Glomerular endothelial cell (primary cell): ENCODE measurements at places on chromosomes 6 and 20. TPM values are rescaled to one million over a fixed set of nuclear protein-coding genes. Genes with fewer than 3 reads are reported as not detected.

DNA sequence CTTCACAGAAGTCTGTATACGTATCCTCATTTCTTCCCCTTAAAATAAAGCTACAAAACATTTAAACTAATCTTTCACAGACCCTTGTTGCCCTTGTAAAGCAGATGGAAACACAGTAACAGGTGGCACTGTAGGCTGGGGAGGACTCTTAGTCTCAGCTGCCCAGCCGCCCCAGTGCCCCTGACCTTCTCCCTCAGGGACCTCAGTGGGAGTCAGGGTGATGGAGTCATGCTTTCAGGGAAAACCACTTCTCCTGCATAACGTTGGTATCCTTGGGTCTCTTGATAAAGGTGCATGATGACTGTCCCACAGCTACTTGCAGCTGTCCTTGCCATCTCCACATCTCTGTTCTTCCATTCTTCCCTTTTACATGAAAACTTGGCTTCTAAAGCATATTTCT is 198.6 kb downstream of the CDKAL1 start:
- no peak for DNase-seq

The C2 gene
- not detected in 2 replicates for total RNA-seq

DNA sequence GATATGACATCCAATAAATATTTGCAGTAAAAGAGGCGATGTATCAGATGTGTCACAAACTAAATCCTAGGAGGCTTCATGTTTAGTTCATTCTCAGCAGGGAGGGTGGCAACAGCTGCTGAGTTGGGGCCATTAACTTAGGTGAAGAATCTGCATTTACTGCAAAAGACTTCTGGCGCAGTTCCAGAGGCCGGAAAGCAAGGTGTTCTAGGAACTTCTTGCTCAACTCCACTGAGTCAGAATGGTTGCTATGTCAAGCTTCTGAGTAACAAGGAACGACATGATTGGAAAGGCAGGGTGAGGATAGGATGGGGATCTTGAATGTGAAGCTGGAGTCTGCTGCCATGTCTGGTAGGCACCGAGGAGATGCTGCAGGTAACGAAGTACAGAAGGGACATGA is 11.7 kb downstream of the ADNP start:
- no peak for DNase-seq

DNA sequence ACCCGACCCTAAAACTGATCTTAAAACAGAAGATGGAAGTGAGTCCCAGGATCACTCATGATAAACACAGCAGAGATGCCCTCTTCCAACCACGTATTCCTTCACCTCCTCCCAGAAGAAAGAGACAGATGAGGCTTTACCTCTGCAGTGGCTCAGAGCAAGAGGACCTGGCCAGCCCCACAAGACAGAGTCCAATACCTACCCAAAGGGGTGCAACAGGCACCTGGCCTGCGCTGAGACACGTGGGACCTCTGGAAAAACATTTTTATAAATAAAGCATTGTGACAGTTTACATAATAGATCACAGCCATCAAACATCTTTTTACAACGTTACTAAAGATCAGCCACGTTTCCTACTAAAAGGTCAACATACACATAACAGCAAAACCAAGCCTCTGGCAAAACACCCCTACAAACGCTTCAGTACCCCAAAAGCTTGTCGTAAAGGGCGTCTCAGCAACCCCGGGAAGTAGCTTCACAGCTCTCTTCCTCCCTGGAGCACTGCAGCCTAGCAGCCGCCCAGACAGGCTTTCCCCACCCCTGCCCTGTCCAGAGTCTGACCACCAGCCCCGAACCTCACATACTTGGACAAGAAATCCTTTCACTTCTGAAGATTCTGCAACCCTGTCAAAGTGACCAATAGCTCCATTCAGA is 2.9 kb downstream of the TAF4 start:
- DNase-seq: no peak

The SIRPA gene
- 34.8 and 35.6 TPM in 2 replicates for total RNA-seq

DNA sequence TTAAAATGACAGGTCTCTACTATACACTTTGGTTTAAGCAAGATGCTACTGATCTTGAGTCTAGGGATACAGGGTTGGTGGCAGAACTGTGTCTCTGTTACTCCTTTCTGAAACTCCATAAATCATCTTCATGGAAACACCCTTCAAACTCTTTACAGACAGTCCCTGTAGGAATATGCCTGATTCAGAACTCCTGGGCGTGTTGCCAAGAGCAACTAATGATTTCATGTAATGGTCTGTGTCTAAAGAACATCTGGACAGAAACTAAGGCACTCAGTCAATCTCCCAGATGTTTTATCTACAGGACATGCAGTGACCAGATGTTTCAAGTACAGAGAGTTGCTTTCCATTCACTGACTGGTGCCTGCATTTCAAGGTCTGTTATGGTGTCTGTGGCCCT is 464.4 kb upstream of the CHD6 start:
- no peak for DNase-seq

- peak; percentile 34 for DNase-seq
These were observed 50.5 kb upstream of the ASIP start for GRCh38 chr20:34190679-34191090.

- DNase-seq: no peak
These were observed 57.0 kb upstream of the GNRH2 start for GRCh38 chr20:2986466-2986865.

GRCh38 chr6:108453601-108454185 is 107.0 kb upstream of the FOXO3 start:
- DNase-seq: peak; percentile 82

- no peak for DNase-seq
These were observed 605.9 kb downstream of the KIF16B start for GRCh38 chr20:15967334-15967733.

The GTPBP2 gene
- 44.9 and 68.1 TPM in 2 replicates for total RNA-seq

The GPR63 gene
- 0.10 and 0.23 TPM in 2 replicates for total RNA-seq

The RAB44 gene
- 0.06 TPM in 1 of 2 replicates, not detected in the other for total RNA-seq

The PPIL1 gene
- total RNA-seq: 25.4 and 33.3 TPM in 2 replicates

DNA sequence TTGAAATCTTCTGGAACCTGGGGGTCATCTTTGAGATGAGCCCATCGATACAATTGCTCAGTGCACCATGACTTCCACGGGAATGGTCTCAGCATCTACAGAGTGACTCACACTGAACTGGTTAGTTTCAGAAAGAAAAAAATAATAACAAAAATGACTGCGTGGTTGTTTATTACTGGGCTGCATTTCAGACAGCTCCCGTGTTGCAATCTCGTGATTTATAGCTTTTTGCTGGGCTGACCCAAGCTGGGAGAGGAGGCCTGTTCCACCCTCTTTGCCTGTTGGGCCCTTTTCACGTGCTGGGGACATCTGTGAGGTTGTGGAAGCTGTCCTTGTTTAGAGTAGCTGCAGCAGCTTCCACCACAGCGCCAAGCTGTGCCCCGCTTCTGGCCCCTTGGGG is 225.5 kb downstream of the BMP7 start:
- DNase-seq: no peak

The INSM1 gene
- total RNA-seq: not detected in 2 replicates

GRCh38 chr6:18897350-18897749 is 510.2 kb downstream of the RNF144B start:
- DNase-seq: no peak

- no peak for DNase-seq
These were observed 403.4 kb downstream of the GJA1 start for GRCh38 chr6:121838842-121839241.

GRCh38 chr6:130176378-130176777 is 46.4 kb downstream of the SAMD3 start:
- no peak for DNase-seq

DNA sequence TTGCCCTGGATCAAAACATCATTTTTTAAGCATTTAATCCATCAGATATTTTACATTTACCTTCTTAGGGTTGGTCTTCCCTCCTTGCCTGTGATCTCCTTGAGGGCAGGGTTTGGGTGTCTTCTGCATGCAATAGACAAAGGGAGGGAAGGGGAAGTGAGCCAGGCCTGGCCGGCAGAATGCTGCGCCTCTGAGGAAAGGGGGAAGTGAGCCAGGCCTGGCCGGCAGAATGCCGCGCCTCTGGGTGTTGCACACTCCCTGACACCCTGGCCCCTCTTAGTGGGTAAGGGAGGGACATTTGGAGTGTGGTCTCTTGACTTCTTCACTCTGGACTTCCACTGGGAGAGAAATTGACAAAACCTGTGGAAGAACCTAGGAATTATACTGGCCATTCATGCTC is 12.4 kb downstream of the PSMF1 start:
- no peak for DNase-seq

DNA sequence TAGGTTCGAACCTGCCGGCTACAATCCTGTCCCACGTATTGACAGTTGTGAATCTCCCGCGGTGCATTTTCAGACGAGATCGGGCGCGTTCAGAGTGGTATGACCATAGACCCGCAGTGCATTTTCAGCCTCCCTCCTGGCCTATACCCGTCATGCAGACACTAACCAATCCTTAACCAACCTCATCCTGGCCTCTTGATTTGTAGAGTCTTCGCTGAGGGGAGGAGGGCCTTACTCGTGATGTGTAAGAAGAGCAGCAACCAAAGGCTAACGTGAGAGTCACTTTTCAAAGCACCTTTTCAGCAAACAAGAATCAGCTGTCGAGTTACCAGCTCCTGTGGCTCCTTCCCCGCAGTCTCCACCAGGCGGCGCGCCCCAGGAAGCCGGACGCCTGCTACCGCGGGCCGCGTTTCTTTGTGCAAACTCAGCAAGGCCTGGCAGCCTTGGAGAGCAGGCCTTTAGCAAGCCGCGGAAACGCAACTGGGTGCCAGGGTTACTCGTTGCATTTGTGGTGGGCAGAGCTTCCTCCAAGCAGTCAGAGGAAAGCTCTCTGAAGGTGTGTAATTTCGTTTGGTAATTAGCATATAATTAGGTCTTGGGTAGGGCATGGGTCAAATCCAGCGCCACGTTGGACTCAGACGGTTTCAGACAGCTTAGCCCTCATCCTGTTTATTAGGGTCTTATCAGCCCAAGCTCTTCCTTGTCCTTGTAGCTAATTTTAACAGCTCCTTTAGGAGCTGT is 139.8 kb downstream of the OR2B2 start:
- no peak for DNase-seq

The COL20A1 gene
- not detected in 2 replicates for total RNA-seq

DNA sequence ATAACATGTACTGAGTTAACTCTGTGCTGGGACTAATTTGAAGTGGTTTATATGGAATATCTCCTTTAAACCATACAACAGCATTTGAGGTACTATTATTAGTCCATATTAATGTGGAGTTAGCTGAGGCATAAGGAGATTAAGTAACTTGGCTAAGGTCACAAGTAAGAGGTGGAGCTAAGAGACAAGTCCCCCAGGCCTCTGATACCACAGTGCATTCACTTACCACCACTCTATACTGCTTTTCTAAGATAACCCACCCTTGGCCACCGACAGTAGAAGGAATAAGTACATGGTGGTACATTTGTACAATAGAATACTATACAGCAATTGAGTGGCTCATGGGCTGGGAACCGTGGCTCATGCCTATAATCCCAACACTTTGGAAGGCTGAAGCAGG is 16.4 kb upstream of the TTPAL start:
- DNase-seq: no peak

The SLC4A11 gene
- 10.9 and 11.3 TPM in 2 replicates for total RNA-seq

GRCh38 chr20:22686097-22686496 is 101.7 kb upstream of the FOXA2 start:
- DNase-seq: no peak

- no peak for DNase-seq
These were observed 19.9 kb downstream of the GLYATL3 start for GRCh38 chr6:49519660-49520059.

GRCh38 chr20:10875653-10876052 is 201.9 kb upstream of the JAG1 start:
- DNase-seq: no peak

DNA sequence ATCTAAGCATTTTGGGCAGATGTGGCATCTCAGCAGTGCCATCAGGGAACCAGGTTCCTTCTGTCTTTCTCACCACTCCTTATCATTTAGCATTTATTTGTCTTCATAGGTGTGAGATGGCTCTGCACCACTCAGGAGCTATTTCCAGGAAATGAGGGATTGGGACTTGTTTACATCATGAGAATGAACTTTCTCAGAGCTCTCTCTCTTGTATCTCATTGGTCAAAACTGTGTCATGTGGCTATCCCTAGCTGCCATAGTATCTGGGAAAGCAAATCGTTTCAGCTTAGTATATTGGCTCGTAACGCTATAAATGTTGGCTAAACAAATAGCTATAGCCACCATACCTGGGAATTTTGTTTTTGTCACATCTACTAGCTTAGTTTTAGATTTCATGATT is 23.8 kb downstream of the PLCB4 start:
- no peak for DNase-seq

DNA sequence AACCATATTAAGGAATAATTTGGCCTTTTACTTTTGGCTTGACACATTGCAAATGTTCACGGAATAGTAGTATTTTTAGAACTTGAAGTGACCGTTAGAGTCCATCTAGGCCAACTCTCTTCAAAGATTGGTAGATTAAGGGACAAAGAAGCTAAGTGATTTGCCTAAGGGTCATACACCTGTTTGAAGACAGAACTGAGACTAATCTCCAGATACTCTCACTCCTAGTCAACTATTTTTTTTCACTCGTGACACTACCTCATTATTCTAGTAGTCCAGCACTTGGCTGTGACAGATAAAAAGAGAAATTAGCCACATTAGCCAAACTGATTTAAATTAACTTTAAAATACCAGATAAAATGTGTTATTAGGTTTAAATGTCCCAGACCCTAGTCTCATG is 10.6 kb downstream of the ACSS2 start:
- no peak for DNase-seq

DNA sequence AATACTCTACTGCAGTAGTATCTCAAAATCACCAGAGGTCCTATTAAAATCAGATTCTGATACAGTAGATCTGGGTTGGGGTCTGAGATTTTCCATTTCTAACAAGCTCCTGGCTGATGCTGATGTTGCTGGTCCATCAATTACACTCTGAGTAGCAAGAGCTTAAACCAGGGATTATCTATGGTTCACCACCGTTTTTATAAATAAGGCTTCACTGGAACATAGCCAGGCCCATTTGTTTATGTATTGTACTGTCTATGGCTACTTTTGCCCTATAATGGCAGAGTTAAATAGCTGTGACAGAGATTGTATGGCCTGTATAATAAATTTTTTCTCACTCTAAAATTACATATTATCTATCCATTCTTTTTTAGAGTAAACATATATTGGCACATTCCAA is 53.0 kb downstream of the NUDT3 start:
- no peak for DNase-seq

DNA sequence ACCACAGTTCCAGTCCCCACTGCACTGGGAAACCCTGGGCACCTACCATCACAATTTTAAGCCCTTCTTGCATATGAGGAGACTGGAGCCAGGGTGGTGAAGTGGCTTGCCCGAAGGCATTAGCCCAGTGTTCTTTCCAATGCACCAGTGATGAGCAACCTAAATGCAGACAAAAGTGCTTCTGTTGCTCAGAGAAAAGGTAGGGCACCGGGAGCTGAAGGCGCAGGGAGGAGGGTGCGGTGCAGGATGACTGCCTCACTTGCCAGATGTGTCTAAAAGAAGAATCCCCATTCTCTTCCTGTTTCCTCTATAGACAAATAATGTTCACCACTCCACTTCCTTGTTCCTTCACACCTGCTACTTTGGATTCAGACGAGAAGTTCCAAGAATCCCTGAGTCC is 86.5 kb downstream of the QRSL1 start:
- DNase-seq: no peak
